ENCODE measurements at places on chromosomes 16 and 17. TPM values are rescaled to one million over a fixed set of nuclear protein-coding genes. Genes with fewer than 3 reads are reported as not detected.
A peak's percentile ranks its signal among the peaks of the same experiment; 100 is the strongest.

GRCh38 chr16:72649254-72649944 is 398.5 kb downstream of the ZFHX3 start:
- DNase-seq = no peak

- peak; percentile 36 for DNase-seq
These were observed 14.6 kb upstream of the CSNK1D start for GRCh38 chr17:82287868-82288801.

GRCh38 chr16:84599521-84600202 is 18.2 kb downstream of the COTL1 start:
- DNase-seq = peak; percentile 85

Gene SLFN11
- 13.6 TPM for total RNA-seq

Gene WNT3
- total RNA-seq = 1.9 TPM

Gene GAST
- total RNA-seq = not detected

Gene PSMD12
- total RNA-seq = 16.0 TPM

- DNase-seq = no peak
These were observed 923 bp downstream of the ANKRD13B start for GRCh38 chr17:29593591-29594518.

DNA sequence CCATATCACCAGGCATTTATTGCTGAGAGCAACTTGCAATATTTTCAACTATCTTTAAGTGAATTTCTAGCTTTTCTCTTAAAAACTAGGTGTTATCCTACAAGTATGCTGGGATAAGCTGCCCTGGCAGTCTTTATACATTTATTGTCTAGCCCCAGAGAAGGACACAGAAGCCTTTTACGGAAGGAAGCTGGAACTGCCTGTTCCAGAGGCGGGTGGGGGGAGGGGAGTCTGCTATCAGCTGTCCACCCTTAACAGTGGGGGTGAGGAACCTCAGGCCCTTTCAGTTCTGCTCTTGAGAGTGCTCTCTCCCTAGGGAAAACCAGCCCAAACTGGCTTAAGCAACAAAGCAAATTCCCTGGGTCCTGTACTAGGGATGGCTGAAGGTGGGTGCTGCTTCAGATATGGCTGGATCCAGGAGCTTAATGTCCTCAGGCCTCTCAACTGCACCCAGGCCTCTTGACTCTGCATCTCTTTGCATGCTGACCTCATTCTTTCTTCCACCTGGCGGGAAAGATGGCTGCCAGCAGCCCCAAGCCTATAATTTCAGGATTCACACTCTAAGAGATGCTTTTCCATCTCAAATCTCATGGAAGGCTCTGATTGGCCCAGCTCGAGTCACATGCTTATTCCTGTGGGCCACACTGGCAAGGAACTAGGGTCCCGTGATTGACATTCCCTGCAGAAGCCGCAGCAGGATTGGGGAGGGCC is 16.6 kb downstream of the NAGPA start:
- peak; percentile 22 for DNase-seq

DNA sequence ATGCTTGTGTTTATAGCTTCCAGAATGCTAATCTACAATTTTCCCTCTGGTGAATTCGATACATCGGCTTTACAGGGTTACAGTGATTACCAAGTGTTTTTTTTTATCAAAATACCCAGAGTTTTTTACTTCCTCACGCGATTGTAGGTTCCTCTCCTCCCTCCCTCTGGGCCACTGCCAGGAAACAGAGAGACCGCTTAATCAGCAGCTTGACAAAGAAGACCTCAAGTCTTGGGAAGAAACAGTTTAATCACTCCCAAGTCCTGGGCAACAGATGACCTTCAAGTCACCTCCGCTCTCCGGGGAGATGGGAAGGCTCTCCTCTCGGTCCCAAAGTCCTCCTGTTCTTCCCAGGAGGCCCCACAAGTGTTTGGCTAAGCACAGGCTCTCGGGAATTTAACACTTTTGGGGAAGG is 23.5 kb downstream of the SMTNL2 start:
- DNase-seq = peak; percentile 91

- DNase-seq = no peak
These were observed 25.0 kb upstream of the BCAS3 start for GRCh38 chr17:60652454-60653247.

Gene KCTD11
- 4.7 TPM for total RNA-seq

Gene CHTF18
- total RNA-seq = 14.5 TPM

Gene PRSS33
- total RNA-seq = not detected

DNA sequence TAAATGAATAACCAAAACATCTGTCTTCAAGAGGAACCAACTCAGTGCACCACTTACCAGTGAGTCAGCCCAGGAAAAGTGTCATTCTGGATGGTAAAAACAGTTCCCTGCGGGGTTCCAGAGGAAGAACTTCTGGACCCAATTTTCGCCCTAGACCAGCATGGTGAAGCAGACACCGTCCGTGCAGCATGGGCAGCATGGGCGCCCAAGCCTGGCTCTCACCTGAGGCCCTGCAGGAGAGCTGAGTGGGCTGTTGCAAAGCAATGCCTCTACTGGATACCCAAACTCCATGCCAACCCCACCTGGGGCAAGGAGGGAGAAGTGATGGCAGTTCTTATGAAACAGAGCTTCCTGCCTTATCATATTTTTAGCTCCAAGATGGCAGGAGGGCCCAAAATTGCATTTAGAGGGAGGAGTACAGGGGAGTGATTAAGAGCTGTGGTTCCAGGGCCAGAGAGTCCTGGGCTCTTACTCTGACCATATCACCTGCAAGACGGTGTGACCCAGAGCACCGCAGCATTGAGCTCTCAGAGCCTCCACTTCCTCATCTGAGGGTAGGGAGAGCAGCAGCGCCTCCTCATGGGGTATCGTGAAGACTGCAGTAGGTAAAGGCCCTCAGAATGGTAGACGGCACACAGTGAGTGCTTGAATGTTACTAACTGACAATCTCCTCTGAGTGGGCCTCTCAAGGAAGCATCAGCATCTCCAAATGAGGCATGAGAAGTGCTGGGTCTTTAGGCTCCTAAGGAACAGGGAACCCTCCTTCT is 16.6 kb upstream of the INPP5K start:
- DNase-seq = peak; percentile 27

DNA sequence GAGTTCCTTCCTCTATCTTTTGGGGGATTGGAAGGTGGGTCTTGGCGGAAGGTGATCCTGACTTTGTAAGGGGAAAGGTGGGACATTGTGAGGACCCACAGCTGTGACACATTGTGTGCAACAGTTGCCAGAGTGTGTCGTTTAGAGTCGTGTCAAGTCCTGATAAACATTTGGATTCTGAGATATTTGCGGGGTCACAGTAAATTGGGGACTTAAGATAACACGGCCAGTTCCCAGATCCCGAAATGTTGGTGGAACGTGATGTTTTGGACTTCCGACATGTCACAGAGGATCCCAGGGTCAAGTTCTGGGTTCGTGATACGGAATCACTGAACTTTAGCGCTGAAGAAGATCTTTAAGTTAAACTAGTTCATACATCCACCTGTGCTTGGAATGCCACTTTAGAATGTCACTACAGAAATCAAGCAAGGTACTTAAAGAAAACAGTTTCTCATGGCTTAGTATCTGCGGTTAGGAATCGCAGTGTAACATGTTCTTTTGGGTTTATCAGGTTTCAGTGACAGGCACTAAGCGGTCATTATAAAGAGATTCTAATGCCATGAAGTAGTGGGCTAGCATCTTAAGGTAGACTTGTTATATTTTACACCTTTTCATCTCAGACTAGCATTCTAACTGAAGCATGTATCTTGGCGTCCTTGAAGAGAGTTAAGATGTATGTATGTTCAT is 815 bp downstream of the ATAD5 start:
- DNase-seq = peak; percentile 11

DNA sequence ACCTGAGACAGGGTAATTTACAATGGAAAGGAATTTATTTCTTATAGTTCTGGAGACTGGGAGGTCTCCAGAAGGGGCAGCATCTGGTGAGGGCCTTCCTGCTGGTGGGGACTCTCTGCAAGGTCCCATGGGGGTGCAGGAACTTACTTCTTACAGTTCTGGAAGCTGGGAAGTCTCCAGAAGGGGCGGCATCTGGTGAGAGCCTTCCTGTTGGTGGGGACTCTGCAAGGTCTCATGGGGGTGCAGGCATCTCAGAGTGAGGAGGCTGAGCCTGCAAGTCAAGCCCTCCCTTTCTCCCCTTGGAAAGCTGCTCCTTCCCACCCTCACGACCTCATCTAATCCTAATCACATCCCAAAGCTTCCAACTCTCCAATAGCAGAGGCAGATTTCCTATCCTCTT is 157.4 kb downstream of the FOXL1 start:
- no peak for DNase-seq

Gene MEOX1
- 13.8 TPM for total RNA-seq

GRCh38 chr17:44102849-44103622 is 20.4 kb downstream of the HDAC5 start:
- no peak for DNase-seq

Gene RNF166
- 17.6 TPM for total RNA-seq

DNA sequence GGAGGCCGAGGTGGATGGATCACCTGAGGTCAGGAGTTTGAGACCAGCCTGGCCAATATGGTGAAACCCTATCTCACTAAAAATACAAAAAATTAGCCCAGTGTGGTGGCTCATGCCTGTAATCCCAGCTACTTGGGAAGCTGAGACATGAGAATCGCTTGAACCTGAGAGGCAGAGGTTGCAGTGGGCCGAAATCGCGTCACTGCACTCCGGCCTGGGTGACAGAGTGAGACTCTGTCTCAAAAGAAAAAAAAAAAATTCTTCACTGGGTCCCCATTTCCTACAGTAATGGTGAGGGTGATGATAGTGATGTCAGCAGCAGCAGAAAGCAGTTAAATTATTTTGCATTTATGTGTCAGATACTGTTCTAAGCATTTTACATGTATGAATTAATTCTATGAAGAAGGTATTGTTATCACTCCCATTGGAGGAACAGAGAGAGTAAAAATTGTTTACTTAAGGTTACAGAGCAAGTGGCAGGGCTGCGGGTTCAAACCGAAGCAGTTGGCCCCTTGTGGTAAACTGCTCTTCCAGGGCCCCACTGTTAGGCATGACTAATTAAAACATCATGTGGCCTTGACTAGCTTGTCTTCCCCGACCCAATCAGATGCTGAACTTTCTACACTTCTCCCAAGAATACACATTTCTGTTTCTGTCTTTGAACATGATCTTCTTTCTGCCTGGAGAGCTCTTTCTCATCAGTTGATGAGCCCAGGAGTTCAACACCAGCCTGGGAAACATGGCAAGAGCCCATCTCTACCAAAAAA is 45.8 kb downstream of the STAT3 start:
- DNase-seq = no peak

DNA sequence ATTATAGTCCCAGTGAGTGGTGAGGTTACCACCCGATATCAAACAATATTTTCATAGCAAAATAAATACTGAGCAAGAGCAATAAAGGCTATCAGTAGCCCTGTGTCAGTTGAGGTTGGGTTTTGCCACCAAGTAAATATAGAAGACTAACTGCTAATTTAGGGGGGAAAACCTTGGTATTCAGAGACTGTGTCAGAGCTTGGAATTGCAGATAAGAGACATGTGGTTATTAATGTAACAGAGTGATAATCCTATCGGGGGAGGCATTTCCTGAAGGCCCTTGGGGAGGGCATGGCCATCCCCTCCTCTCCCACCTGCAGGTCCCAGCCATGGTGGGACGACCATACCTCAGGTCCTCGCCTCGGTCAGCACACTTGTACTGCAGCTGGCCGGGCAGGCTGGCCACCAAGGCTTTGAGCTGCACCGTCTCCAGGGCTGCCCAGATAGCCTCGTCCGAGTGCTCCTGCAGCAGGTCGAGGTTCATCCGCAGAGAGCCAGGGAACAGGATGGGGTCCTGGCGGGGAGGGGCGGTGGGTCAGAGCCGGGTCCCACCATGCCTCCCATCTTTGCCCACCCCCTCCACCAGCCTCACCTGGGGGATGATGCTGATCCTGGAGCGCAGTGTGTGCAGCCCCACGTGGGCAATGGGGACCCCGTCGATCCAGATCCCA is 68.9 kb downstream of the ABCC6 start:
- DNase-seq = no peak

DNA sequence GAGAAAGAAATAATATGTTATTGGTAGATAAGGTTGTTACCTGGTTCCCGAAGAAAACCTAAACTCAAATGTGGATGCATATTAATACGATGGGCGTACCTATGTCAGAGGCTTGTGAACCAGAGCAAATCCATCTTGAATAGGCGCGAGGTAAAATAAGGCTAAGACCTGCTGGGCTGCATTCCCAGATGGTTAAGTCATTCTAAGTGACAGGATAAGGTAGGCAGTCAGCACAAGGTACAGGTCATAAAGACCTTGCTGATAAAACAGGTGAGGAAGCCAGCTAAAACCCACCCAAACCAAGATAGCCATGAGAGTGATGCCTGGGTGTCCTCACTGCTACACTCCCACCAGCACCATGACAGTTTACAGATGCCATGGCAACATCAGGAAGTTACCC is 1400.1 kb downstream of the CDH8 start:
- no peak for DNase-seq

DNA sequence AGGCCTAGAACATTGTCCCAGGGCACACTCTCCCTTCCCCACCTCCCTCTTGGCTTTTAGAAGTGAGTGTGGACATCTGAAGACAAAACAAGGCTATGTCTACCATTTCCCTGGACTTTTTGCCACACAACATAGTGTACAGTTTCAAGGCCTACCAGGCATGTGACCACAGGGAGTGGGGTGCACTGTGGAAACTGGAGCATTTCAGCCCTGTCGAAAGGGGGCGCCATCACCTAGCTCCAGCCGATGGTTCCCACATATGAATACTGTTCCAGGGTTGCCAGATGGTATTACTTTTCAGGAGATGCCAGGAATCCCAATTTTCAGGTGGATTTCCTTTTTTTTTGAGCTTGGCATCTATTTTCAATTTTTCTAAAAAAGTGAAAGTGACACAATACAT is 140.7 kb downstream of the KATNIP start:
- DNase-seq = peak; percentile 13

GRCh38 chr16:31253642-31254045 is 6.1 kb upstream of the ITGAM start:
- peak; percentile 30 for DNase-seq

DNA sequence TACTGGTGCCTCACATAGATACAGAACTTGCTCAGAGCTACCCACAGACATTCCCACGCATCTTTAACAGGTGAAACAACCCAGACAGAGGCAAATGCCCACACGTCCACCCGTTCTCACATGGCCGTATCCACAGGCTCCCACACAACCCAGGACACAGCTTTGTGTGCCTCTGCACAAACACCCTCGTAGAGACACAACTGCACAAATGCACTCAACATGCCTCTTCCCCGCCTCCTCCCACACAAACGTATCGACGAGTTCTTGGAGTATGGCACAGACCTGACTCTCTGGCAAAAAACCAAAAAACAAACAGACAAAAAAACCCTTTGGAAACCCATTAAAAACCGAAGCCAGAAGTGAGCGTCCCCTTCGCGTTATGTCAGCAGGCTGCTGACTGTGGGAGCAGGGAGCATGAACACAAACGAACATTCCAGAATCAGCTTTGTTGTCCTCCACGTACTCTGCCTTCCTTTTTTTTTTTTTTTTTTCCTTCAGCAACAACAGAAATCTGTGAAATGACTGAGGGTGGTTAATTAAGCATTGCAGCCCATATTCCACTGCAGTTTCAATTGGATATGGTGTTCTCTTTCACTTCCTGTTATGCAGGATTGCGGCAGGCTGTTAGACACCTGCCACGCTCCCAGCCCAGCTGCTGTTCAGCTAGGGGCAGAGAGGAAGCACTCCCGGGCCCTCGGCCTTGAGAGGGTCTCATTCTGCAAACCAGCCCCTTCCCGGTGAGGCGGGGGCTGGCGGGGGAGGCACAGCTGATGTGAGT is 313.7 kb downstream of the MAF start:
- peak; percentile 90 for DNase-seq
